ENCODE measurements at places on chromosomes 2 and 18.

- DNase-seq, result no peak
Measured at GRCh38 chr18:43571078-43571689, 293.9 kb upstream of the SYT4 start.

GRCh38 chr2:183186296-183186695, 62.1 kb downstream of the NUP35 start:
- no peak for DNase-seq

GRCh38 chr18:8380926-8381325, 228.3 kb upstream of the RAB12 start:
- DNase-seq, result no peak

DNA sequence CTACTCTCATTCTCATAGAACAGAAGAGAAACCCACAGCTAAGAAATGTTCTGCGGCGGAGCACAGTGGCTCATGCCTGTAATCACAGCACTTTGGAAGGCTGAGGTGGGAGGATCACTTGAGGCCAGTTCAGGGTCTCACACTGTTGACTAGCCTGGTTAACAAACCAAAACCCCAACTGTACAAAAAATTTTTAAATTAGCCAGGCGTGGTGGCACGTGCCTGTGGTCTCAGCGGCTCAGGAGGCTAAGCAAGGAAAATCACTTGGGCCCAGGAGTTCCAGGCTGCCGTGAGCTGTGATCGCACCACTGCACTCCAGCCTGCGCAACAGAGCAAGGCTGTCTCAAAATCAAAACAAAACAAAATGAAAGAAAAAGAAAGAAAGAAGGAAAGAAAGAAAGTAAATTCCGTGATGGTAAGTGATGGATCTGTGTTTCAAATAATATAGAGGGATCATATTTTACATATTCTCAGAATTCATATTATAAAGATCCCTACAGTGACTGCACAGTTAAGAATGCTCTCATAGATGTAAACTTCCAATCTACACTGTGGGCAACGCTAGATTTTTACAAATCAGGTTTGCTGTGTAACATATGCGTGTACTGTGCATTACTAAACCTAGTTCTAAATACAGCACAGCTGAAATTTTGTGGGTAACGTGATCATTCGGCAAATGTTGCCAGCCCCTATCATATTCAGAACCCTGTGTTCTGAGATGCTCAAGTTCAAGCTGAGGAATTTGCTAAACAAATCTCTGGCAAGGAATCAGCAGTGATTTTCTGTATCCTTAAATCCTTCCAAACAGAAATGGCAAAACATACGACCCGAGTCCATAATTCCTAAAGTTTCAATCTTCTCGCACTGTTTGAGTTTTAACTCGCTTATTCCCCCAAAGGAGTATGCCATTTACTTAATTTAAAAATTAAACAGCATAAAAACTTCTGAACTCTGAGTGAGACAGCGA, 1.2 kb upstream of the RAB12 start:
- DNase-seq, result no peak

- DNase-seq, result no peak
Measured at GRCh38 chr2:65392609-65393008, 39.8 kb downstream of the SPRED2 start.

GRCh38 chr2:8312861-8313830, 368.7 kb upstream of the ID2 start:
- DNase-seq, result no peak

DNA sequence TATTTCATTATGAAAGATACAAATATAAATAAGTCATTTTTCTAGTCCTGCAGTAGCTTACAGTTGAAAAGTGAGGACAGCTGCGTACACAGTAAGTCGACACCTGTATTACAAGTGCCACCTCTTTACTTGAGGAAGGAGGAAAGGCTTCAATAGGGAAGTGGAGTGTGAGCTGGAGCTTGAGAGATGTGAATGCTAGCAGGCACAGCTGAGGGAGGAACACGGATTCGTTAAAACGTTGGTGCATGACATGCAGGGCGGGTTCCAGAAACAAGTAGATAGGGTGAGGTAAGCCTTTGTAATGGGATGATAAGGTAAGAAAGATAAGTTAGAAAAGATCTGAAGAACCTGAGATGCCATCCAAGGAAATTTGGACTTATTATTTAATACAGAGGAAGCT, 98.1 kb upstream of the CSRNP3 start:
- DNase-seq, result no peak

DNA sequence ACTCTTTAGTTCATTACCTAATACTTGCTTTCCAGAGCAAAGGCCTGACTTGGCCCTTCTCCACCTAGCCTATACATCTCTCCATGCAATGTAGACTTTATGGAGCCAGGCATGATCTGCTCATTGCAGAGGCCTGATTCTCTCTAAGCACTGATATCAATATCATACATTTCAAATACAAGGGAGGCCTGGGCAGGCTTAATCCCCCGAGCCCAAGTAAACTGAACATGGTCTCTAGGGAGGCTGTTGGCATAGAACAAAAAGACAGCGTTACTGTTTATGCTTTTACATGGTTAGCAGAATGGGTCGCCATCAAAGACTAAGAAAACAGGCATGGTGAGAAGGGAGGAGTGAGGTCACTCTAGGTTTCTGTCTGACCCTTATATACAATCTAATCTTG, 695.1 kb downstream of the ZEB2 start:
- no peak for DNase-seq

GRCh38 chr2:205700331-205701132, 18.2 kb downstream of the NRP2 start:
- no peak for DNase-seq

- no peak for DNase-seq
Measured at GRCh38 chr2:20536619-20537422, 89.9 kb downstream of the RHOB start.

DNA sequence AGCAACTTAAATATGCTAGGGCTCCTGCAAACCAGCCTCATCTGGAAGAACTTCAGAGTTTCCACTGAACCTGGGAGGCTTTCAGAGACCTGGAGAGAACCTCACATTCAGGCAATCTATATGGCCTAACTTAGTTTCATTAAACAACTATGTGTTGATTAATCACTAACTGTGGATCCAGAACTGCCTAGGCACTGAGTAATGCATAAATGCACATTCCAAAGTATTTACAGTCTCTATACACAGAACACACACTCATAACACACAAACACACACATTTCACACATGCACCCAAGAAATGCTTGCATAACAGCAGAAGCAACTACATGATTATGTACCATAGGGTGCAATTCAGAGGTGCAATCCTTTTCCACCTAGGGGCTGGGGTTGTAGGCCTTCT, 552.8 kb downstream of the BCL11A start:
- no peak for DNase-seq

DNA sequence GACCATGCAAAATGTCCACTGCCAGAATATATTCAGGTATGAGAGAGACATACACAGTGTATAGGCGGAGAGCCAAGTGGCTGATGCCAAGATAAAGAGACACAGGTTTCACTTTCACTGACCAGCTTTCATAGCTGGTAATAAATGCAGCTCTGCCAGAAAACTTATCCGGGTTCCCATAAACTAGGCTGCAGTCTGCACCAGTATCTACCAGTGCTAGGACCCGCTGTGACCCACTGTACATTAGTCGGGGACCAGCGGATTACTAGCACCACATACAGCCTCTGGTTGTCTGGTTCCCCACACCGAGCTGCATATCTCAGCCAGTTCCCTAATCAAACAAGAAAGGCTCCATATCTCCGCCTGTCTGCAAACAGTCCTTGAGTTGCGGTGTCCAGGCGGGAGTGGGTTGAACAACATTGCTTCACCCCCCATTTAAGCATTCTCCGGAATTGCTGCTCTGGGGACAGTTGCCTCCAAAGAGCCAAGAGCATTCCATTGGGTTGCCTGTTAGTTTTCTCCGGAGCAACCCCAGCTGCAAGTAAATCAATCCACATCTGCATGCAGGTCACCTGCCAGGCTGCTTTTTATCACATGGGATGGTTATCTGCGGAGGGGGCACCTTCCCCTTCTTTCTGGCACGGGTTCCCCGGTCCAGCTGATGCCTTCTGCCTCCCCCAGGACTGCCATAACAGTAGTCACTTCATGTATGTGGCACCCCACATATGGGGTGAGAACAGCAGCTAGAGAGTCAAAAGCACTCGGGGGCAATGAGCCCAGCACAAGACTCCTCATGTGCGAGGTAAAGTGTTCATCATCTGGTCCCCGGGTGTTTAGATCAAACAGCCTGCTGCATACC, 18.0 kb upstream of the KLHL23 start:
- no peak for DNase-seq

DNA sequence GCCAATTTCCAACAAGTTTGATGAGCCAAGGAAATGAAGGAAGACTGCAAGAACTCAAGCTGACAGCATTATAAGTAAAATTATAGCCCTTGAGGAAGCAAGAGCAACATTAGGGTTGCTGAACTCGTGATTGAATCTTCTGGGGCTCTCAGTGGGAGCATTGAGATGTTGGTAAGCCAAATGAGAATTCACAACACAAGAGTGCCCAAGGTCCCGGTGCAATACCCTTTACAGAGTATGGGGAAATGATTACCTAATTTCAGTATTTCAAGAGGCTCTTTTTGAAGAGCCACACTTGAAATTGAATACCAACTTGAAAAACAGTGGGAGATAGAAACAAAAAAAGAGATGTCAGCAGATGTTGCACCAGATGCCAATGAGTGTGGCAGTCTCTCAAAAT, 554.5 kb downstream of the STK39 start:
- no peak for DNase-seq

DNA sequence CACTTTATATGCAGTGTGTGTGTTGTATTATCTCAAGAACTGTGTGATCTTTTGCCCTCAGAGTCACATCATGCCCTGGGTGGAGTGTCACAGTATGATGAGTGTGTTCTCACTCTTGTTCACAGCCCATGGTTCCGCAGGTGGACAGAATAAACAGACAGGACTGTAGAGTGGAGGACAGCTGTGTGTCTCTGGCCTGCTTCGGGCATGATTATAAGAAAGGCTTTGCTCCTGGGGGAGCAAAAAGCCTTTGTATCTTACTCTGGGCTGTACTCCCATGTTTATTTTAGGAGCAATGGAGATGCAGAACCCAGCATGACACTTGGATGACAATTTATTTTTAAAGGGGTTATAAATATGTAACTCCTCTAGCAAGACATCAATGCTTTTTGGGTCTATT, 371.7 kb upstream of the MEX3C start:
- DNase-seq, result no peak

DNA sequence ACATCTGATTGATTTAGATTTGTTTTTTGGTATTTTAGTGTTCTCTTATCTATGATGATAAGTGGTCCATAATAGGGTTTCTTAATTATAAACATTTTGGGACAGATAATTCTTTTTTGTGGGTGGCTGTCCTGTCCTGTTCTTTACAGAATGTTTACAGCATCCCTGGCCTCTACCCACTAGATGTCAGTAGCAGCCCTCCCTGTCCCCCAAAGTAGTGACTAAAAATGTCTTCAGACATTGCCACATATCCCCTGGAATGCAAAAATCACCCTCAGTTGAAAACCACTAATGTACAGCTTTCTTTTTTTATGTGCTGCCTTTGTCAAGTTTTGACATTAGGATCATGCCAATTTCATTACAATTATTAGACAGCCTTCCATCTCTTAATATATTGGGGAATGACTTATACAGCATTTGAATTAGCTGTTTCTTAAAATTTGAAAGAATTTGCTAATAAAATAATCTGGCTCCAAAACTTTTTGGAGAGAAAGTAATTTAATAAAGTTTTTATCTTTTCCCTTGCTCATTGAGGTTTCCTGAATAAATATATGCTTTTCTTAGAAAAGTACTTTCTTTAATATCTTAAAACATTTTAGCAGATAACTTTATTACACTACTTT, 19.5 kb downstream of the WIPF1 start:
- DNase-seq, result no peak

DNA sequence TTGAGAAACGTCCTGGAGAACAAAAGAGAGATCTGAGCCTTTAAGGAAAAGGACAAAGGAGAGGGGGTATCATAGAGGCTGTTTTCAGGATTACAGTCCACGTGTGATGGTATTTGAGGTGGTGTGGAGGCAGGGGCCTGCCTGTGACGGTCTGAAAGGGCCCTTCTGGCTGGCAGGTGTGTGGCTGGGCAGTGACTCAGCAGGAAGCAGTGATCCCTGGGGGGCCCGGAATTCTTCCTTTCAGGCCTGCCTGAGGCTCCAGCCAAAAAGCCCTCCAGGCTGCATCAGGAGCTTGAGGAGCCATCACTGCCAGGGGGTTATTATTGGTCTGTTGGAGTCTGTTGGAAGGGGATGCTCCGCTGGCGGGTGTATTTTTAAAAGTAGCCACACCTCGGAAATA, 97.2 kb upstream of the TMEM18 start:
- no peak for DNase-seq

DNA sequence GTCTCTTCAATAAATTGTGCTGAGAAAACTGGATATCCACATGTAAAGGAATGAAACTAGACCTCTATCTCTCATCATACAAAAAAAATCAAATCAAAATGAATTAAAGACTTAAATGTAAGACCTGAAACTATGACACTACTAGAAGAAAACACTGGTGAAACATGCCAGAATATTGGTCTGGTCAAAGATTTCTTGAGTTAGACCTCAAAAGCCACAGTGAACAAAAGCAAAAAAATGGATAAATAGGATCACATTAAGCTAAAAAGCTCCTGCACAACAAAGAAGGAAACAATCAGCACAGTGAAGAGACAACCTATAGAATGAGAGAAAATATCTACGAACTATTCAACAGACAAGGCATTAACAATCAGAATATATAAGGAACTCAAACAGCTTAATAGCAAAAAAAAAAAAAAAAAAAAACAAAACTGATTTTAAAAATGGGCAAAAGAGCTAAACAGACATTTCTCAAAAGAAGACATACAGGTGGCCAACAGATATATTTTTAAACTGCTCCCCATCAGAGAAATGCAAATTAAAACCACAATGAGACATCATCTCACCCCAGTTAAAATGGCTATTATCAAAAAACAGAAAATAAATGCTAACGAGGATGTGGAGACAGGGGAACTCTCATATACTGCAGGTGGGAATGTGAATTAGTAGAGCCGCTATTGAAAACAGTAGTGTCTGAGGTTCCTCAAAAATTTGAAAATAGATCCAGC, 66.3 kb downstream of the NCKAP1 start:
- DNase-seq, result no peak

- DNase-seq, result no peak
Measured at GRCh38 chr2:136121204-136121910, 3.4 kb upstream of the CXCR4 start.

DNA sequence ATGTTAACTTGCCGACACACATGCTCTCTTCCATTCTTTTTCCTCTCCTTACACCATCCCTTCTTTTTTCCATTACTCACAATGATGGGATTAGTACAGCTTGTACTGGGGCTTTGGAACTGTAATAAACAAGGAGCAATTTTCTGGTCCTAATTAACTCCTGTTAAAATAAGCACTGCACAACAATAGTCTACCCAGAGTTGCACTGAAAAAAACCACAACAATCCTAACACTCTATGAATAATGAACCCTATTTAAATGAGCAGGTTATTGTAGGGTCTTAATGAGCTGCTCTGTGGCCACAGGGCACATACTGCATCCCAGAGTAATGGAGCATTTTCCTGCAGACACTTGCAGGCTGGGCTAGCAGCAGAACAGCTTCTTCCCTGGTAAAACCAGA, 380.3 kb downstream of the NRXN1 start:
- no peak for DNase-seq
